ENCODE measurements at places on chromosomes 12 and 14.

- DNase-seq: no peak
Measured at GRCh38 chr14:100292301-100292775, 13.9 kb downstream of the SLC25A29 start.

- no peak for DNase-seq
Measured at GRCh38 chr14:79786522-79786921, 424.8 kb downstream of the DIO2 start.

- no peak for DNase-seq
Measured at GRCh38 chr12:89663577-89664357, 44.9 kb downstream of the ATP2B1 start.

GRCh38 chr14:100838493-100839314, 12.8 kb downstream of the MEG3 start:
- no peak for DNase-seq

- DNase-seq: peak; percentile 61
Measured at GRCh38 chr14:23435543-23436326, at the start of gene MYH7. TSS of gene MYH7 (minus strand) at chr14:23435660. CDS start at chr14:23433732, 1,928 bp downstream.

DNA sequence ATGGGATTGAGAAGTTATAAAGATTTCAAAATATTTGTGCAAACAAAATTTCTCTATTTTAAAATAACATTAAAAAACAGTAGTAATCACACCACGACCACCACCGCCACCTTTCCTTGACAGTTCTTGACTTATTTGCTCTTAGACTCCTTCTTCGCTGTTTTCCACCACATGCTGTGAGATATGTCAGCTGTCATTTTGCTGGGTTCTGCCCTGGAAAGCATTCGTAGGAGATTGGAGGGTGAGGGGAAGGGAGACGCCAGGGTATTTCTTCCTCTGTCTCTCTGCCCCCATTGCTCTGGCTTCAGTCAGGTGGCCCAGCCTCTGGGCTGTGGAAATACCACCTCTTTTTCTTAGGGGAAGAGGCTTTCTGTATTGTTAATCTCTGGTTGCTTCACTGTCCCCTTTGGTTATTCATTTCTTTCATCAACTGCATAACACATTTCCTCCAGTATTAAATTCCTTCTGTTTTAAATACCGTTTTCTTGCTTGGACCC, 186.2 kb downstream of the NEDD1 start:
- DNase-seq: no peak

DNA sequence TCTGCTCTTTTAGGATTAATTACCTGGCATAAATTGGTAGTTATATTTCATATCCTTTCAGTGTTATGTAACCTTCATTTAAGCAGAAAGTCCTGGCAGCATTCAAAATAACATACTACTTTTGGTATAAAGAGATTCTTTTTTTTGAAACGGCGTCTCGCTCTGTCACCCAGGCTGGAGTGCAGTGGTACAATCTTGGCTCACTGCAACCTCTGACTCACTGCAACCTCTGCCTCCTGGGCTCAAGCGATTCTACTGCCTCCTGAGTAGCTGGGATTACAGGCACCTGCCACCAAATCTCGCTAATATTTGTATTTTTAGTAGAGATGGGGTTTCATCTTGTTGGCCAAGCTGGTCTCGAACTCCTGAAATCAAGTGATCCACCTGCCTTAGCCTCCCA, 9.2 kb downstream of the KTN1 start:
- no peak for DNase-seq

- no peak for DNase-seq
Measured at GRCh38 chr12:82648259-82648909, 38.3 kb upstream of the TMTC2 start.

GRCh38 chr12:110004598-110004997, 5.4 kb downstream of the ANKRD13A start:
- DNase-seq: no peak

DNA sequence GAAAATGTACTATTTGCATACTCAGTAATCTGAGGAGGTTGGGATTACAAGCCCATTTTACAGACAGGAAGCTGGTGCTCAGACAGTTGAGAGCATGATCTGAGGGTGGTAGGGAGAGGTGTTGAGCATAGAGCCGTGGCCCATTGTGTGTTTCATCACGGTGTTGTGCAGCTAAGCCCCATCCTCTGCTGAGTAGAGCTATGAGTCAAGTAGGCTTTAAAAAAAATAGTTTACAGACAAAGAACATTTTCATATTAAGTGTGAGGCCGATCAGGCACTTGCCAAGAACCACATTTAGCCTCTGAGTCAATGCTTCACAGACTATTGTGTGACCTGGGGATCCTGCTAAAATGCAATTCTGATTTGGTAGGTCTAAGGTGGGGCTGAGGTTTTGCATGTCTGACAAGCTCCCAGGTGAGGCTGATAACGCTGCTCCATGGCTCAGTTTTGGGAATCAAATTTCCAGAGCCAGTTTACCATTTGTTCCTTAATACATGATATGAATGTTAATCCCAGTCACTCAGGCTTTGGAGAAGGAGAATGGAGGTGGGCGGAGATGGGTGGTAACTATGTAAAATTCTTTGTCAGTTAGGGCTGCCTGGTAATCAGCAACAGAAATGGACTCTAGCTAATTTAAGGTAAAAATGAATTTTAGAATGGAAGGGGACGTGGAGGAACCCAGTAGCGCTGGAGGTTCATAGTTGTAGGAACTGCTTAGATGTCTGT, 22.2 kb downstream of the ZNF664 start:
- DNase-seq: no peak

DNA sequence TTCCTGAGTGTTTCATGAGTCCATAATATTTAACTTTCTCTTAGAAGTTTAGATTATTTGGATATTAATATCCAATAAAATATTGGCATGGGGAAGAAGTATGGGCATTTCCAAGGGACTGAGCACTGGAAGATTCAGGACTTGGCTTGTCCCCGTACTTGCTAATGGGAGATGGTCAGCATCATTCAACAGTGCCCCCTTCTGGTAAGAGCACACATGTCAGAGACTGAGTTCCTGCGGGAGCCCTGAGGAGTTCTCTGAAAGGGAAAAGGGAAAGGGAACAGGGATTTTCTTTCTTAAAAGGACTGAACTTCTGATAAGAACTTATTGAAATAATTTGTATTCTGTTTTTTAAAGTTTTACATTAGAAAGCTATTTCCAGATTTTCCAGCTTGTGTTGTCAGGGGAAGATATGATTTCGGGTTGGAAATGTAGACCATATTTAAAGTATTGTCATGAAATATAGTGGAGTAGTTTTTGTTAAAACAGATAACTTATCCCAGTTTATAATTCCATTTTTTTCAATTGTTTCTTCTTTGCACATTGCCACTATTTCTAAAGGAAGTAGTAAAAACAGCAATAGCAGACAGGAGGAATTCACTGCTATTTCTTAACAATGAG, 59.8 kb upstream of the C12orf71 start:
- peak; percentile 79 for DNase-seq

- DNase-seq: peak; percentile 91
Measured at GRCh38 chr12:118052324-118053070, 8.5 kb downstream of the WSB2 start.

DNA sequence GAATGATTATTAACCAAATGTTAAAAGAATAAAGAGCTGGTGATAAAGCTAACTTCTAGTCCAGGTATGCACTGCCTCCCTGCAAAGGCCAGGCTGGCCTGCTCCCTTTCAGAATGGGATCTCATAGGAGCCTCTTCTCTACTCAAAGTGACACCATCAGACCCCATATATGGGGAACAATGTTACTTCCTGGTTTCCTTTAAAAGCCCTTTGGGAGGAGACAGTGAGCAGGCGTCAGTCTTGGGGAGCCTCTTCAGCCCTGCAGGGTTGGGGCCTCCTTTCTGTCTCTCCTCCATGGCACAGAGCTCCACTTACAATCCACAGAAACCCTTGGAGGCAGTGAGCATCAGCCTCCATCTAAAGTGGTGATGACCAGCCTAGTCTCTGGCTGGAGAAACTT, 17.3 kb upstream of the GPRC5A start:
- DNase-seq: no peak

DNA sequence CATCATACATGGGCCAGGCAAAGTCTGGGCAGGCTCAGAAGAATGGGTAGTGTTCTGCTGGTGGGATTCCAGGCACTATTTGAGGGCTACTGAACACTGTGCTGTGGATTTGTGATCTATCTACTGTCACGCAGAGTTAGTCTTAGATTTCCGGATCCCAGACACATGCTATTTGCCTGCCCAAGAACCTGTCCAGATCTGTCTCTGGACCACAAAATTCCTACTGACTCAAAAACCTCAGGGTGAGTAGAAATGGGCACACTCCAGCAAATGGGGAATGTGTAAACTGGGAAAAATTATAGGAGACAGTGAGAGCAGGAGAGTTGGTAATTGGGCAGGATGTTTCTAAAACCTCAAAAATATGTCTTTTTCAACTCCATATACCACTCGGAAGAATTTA, 129.9 kb downstream of the GALC start:
- no peak for DNase-seq

DNA sequence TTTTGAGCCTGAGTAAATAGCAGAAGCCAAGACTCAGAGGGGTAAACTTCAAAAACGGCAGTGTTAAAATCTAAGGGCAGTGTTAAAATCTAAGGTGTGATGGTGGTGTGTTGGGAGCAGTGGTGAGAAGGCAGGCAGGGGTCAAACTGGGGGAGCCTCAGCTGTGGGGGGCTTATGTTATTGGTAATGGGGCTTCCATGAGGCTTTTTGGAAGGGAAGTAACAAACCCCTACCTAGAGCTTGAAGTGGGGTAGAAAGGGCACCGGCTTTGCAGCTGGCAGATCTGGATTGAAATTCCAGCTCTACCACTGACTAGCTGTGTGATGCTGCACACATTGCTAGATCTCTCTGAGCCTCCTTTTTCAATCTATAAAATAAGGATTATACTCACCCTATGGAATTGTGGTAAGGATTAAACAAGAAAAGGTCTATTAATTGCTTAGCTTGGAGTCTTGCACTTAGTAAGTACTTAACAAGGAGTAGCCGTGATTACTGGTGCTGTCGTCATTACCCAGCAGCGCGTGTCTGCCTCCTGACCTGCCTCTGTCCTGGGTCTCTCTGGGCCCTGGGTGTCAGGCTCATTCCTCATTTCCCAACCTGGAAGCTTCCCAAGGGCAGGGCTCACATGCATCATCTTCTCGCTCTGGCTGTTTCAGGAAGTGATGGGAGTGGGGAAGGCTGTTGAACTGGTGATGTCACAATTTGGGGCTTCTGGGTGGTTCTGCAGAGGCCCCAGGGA, 18.5 kb upstream of the KRT80 start:
- DNase-seq: peak; percentile 75
